ENCODE measurements at places on chromosomes 5 and 9.

DNA sequence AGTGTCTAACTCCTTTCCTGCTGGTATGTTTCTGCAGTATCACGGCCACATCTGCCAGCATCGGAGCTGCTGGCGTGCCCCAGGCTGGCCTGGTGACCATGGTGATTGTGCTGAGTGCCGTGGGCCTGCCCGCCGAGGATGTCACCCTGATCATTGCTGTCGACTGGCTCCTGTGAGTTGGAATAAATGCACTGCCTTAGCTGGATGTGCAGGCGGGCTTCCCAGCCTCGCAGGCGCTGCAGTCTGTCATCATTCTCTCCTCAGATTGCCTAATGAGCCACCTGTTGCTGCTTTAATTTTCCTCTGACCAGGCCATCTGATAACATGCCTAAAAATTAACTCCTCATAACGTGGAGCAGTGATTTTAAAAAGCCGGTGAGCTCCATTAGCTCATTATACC, 79.1 kb upstream of the PLPP6 start:
- DNase-seq: no peak

DNA sequence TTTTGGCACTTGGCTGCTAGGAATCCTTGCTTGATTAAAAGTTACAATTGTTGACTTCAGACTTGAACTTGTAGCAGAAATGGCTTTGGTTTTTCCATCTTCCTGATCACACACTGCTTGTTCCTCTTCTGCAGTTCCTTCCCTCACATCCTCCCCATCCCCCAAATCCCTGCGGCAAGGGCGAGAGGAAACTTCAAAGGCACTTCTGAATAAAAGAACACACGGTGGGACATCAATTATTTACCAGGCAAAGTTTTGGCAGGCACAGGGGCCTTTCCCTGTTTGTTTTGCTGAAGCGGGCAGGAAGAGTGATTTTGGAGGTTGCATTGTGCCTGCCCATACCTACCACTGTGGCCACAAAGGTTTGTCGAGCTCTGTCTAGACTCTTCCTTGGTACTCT, 260.9 kb downstream of the KIF4B start:
- DNase-seq: no peak

DNA sequence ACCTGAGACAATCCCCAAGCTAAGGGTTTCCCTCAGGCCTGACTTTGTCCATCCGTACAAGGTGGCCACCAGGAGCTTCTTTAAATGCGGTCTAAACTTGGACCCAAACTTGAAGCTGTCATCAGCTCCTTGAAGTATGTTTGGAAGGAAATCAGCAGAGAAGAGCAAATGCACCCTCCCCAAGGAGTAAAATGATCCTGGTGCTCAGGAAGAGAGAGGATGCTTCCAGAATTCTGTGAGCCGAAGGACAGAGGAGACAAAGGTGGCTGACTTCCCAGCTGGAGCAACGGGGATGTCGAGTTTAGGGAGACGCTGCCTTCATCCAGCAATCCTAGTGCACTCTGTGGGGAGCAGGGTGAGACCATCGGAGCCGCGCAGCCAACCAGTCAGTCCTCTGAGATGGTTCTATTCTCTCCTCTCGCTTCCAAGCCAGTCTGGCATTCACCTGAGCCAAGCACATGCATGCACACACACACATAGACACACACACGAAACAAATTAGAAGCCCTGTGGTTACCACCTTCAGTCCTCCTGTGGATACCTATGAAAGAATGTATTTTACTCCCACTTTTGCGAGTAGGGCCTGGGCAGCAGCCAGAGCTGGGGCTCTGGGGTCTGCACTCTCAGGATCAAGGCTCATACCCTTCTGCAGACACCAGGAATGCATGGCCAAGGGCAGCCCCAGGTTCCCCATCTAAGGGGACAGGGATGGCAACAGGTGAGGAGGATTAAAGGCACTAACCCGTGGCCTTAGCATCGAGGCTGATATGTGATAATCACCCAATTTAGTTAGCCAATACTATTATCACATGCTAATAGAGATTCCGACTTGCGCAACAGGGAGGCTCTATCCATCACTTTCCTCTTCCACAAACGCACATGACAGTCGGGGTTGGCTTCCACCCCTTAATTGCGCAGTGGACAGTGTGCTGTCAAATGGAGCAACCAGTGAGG, 75.8 kb downstream of the GTF3C4 start:
- no peak for DNase-seq

DNA sequence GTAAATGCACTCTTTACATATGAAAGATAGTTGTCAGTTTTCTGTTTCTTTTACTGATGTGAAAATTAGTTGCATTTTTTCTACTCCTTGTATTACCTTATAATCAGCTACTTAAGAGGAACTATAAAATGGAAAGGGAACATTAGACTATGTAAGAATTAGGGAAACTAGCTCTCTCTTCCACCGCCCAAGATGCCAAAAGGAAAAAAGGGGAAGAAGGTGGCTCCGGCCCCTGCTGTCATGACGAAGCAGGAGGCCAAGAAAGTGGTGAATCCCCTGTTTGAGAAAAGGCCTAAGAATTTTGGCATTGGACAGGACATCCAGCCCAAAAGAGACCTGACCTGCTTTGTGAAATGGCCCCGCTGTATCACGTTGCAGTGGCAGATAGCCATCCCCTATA, 15.2 kb upstream of the HOMER1 start:
- no peak for DNase-seq

- no peak for DNase-seq
These were observed 84.2 kb downstream of the ZNF608 start for GRCh38 chr5:124662181-124662781.

DNA sequence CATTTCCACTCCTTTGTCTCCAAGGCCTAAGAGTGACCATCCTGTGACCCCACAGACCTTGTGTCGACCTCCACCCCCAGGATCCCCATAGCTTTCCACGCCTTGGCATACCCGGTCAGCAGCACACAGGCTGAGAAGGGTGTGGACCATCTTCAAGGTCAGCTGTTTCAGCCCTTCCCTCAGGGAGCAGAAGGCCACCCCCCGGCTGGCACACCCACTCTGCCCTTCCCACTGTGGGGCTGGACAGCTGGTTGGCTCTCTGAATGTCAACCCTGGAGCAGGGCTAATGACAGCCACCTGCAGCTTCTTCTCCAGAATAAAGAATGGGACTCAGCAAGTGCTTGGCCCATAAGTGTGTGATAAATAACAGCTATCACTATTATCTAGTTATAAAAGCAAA, 93.1 kb downstream of the OLFM1 start:
- DNase-seq: no peak

DNA sequence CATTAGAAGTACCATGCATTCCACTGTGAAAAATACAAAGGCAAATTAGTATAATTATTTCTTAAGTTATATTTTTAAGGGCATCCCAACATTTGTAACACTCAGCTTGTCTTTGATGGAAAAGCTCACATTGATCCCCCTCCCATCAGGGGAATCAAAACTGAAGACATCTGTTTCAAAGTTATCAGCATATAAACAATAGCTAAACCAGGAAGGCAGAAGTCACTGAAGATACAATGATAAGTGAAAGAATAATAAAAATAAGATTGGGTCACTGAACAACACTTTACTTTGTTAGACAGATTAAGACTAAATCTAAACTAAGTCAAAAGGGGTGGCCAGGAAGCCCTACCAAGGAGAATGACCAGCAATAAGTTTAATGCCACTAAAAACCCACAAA, 801.9 kb upstream of the ACO1 start:
- DNase-seq: no peak

- no peak for DNase-seq
These were observed 301.2 kb downstream of the PSAT1 start for GRCh38 chr9:78598120-78598519.

DNA sequence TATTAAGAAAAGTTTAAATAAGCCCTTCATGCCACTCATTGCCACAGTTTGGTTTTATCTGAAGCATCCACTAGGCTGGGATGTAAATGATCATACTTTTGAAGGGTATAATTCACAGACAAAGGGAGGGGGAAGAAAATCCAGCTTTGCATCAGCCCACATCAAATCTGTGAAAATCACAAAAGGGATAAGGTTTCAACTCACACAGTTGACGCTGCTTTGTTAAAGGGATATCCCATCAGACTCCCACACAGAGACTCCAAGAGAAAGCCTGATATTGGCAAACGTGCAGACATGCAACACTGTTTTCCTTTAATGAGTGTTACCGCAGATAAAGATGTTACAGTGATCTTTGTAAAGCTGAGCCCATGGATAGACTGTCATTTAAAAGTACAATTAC, 602.9 kb downstream of the TLE1 start:
- no peak for DNase-seq

DNA sequence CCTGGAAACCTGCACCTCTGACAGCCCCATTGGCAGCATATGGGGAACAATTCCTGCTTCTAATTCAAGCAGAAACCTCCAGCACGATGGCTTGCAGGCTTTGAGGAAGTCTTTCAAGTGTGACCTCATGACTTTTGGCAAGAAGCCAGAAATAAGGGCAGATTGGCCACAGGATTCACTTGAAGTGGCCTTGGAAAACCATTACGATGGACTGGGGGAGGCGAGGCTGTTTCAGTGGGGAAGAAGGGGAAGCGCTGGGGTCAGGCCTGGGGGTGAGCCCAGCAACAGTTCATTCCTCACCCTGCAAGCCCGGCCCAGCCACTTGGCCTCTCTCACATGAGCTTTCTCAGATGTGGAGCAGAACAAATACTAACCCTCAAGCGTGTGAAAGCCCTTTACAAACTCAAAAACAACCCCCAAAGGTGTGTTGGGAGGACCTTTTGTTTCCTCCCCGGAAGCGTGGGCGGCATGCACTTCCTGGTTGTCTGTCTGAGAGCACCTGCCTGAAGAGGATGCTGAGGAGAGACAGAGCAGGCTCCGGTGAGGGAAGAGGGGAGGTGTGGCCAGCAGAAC, 26.9 kb upstream of the EEIG1 start:
- DNase-seq: no peak

All from dorsolateral prefrontal cortex (tissue), 122 donors.